ENCODE measurements at places on chromosomes 13 and 19. TPM values are rescaled to one million over a fixed set of nuclear protein-coding genes. Genes with fewer than 3 reads are reported as not detected.

DNA sequence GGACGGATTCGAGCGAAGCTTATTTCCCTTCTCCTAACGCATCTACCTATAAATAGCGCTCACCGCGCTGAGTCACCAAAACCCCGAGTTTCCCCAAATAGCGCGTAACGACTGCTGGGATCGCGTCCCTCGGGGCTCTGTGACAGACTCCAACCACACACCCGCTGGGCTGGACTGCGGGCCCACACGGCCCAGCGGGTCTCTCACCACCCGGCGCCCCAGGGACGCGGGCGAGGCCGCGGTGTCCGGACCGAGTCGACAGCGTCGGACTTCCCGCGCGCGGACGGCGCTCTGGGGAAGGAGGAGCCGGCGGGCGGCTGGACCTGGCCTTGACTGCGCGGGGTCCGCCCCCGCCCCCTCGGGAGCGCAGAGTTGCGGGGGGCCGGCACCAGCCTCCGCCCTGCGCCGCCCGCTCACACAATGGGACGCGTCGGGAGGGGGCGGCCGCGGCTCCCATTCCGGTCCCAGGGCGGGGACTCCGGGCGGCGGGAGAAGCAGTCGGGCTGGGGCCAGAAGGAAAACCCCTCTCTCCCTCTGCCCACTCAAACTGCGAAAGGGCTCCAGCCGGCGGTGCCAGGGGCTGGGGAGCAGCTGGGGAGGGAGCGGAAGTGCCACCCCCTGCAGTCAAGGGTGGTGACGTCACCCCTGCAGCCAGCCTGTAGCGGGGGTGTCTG is 108.8 kb downstream of the KCNRG start:
- peak; percentile 88 for DNase-seq

DNA sequence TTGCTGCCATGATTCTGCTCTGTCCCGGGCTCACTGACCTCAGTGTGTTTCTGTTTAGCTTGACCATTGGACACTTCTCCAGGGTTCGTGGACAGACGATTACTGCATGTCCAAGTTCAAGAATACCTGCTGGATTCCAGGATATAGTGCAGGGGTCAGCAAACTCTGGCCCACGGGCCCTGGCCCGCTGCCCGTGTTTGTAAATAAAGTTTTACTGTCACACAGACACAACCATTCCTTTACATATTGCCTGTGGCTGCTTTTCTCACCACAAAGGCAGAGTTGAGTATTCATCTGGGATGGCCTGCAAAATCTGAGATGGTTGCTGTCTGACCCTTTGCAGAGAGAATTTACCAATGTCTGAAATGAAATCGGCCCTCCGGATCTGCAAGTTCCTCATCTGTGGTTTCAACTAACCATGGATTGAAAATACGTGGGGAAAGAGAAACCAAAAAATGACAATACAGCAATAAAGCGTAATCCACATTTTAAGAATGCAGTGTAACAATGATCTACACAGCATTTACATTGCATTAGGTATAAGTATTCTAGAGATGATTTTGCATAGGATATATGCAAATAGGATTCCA is 25.9 kb upstream of the F2RL3 start:
- no peak for DNase-seq

DNA sequence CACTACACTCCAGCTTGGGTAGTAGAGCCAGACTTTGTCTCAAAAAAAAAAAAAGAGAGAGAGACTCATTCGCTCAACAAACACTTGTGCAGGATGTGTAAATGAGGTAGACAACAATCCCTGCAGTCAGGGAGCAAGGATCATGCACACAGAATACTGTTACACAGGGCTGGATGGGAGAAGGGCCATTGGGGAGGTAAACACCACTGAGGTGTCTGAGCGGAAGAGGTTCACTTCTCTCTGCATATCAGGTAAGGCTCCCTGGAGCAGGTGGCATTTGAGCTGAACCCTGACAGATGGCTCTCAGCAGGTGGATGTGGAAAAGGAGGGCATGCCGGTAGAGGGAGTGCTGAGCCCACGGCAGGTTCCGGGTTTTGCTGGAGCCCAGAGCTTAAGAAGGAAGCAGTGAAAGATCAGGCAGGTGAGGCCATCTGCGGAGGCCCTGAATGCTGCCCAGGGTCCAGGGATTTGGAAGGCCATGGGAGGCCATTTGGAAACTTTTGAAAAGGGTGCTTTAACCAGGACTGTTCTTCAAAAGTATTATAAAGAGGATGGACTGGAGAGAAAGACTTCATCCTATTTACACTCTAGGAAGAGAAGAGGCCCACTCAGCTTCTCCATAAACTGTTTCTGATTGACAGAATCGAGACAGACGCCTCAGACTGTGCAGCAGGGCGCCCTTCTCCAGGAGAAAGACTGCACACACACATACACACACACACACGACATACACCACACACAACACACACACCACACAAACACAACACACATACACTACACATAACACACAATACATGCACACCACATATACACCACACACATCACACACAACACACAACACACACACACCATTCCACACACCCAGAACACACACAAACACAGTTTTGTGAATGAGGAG is 199.4 kb downstream of the USP12 start:
- no peak for DNase-seq

GRCh38 chr13:94128430-94128829 is 351.1 kb downstream of the DCT start:
- DNase-seq: no peak

DNA sequence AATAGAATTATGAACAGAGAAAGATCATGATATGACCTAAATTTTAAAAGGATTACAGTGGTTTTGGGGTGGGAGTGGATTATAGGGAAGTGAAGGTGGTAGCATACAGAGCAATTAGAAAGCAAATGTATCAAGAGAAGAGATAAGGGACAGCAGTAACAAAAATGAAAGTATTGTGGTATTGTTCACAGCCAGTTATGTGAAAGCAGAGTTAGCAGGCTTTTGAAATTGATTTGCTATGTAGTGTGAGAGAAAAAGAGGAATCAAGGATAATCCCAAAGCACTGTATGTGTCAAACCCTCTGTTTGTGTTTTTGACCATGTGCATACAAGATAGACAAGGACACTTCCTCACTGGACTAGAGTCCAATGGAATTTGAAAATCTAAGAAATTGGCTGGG is 1721.4 kb downstream of the PCDH9 start:
- DNase-seq: no peak

GRCh38 chr19:28498404-28498976 is 714.5 kb downstream of the UQCRFS1 start:
- no peak for DNase-seq

DNA sequence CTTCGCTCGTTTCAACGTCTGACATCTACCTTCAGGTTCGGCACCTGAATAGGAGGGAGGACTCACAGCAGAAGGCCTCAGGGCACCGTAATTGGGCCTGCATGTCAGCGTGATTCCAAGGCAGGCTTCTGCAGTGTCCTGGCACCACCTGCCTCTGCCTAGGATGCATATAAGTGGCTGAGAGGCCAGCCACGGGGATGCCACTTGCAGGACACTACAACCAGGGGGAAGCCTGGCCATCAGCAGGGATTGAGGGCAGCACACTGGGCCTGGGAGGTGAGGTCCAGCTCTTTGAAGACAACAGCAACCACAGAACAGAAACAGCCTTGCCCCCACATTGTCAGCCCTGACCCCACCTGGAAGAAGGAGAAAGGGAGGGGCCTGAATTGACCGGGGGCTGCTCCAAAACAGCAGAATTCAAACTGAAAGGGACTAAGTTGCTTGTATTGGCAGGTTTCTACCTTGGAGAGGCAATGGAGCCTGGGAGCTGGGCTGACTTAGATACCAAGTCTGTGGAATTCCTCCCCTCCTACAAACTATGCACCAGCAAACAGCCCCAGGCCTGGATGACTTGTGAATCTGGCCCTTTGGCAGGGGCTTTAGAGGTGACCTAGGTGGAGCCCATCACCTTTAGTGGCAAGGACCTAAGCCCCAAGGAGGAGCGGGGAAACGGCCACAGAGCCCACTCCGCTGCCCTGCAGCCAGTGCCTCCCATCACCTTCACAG is 34.1 kb upstream of the POMP start:
- DNase-seq: no peak

- no peak for DNase-seq
Observed at GRCh38 chr19:35253316-35254286, 4.8 kb downstream of the LSR start.

- DNase-seq: peak; percentile 53
Observed at GRCh38 chr19:45667620-45668341, at the start of gene GIPR. Gene GIPR (plus strand): TSS chr19:45668221. CDS start chr19:45669521, 1,300 bp downstream.

GRCh38 chr19:3135961-3136683 is at the start of gene GNA15:
Gene GNA15 (plus strand): TSS chr19:3136033. CDS start chr19:3136451, 418 bp downstream.
- DNase-seq: no peak

GRCh38 chr13:70923863-70924752 is 815.9 kb upstream of the KLHL1 start:
- no peak for DNase-seq

DNA sequence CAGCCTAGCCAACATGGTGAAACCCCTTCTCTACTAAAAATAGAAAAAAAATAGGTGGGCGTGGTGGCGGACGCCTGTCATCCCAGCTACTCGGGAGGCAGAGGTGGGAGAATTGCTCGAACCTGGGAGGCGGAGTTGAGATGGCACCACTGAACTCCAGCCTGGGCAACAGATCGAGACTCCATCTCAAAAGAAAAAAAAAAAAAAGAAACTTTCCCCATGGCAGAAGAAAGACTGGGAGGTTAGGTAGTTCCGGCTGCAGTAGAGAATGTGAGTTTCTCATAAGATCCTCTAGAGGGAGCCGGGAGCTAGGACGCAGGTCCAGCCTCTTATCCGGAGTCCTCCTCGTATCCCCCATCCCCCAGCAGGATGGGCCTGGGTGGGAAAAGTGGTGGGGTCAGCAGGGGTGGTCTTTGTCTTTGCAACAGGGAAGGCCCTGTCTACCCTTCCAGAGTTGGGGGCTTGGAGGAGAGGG is 13.2 kb upstream of the CREB3L3 start:
- DNase-seq: peak; percentile 44

DNA sequence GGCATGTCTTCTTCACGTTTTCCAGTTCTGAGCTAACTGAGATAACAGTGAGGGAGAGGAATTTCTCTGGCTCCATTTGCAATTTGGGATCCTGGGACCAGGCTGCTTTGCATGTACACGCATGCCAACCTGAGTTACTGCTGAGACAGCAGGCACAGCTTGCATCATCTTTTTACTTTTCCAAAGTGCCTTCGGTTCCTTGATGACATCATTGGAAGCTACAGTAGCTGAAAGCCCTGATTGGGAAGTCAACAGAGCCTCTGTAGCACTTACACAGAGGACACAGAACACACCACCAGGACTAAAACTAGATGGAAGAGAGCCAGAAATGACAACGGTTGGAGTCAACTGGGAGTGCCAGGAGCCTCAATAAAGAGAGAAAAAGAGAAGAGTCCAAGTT is 399.1 kb upstream of the GPC6 start:
- no peak for DNase-seq

DNA sequence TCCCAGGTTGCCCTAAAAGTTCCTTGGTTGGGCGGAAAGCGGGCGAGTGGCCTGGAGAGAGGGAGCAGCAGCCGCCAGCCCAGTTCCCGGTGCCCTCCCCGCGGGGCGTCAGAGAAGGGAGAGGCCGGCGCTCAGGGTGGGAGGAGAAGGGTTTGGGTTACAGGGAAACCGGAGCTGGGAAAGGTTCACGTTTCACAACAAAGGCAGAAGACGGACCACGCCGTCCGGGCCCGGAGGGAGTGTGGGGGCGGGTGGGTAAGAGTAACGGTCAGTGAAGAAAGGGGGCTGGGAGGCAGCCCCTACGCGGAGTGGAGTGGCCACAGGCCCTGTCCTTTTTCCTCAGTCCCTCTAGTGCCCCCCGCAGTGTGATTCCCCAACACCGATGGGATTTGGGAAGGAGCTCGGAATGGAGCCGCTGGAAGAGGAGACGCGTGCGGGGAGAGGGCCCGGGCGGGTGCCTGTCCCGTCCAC is 1.6 kb downstream of the SIX5 start:
- DNase-seq: peak; percentile 80

GRCh38 chr19:43313711-43314495 is 39.6 kb upstream of the CD177 start:
- no peak for DNase-seq

DNA sequence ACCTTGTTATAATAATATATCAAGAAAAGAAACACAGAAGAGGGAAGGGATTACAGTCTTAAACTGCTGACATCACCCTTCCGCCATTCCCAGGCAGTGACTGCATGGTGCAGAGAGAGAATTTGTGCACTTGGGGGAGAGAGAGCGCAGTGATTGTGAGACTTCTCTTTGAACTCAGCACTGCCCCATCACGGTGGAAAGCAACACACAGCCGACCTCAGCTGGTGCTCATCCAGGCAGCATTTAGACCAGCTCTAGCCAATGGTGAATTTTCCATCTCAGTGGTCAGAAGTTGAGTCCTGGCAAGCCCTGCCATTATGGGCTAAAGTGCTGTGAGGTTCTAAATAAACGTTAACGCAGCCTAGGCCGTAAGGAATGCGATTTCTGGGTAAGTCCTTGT is 1681.5 kb downstream of the EFNB2 start:
- DNase-seq: no peak

DNA sequence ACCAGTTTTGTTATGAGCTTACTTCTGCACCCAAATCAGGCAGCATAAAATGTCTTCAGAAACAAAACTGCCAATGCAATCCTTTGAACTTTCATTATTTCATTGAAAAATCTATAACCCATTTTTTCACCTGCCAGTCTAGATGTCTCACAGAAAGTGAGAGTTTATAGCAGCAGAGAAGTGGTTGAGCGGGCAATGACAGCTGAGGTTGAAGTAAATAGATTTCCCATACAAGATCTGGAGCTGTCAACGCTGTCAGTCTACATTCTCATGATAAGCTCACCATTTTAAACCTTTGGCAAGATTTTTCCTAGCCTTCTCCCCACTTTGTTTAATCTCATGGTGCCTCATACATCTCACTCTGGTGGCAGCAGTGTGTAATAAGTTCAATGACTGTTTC is 1144.9 kb upstream of the PCDH9 start:
- no peak for DNase-seq

DNA sequence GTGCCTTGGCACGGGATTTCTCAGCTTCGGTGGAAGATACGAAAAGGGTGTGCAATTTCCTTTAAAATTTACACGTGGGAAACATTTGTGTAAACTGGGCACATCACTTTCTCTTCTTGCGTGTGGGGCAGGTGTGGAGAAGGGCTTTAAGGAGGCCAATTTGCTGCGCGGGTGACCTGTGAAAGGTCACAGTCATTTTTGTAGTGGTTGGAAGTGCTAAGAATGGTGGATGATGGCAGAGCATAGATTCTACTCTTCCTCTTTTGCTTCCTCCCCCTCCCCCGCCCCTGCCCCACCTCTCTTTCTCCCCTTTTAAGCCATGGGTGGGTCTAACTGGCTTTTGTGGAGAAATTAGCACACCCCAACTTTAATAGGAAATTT is 7.2 kb downstream of the SLITRK5 start:
- DNase-seq: no peak

- DNase-seq: peak; percentile 92
Observed at GRCh38 chr19:1028062-1028926, 1.9 kb downstream of the CNN2 start.

Gene TMEM59L
- total RNA-seq: 3.2 TPM

Gene CD37
- not detected for total RNA-seq

Gene CGB8
- 0.77 TPM for total RNA-seq

Gene ZNF844
- total RNA-seq: 0.92 TPM

Gene PABPC3
- total RNA-seq: 0.25 TPM

Gene SNAPC2
- total RNA-seq: 26.0 TPM

Gene ZNF552
- 3.3 TPM for total RNA-seq

Gene NUFIP1
- total RNA-seq: 7.1 TPM

Gene FUT6
- total RNA-seq: not detected

Data from HFFc6 (cell line).